ENCODE measurements at places on chromosomes 6 and 20.

DNA sequence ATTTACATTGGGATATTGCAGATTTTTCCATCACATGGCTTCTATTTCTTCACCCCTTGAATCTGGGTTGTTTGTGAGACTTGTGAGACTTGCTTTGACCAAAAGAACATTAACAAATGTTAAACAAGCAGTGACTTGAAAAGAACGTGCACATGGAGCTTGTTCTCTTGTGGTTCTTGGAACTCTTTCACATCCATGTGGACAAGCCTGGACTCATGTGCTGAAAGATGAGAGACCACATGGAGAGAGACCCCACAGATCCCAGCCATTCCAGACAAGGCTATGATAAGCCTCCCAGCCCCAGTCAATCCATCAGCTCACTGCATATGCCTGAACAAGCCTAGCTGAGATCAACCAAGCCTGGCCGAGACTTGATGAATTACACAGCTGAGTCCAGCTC is 1365.7 kb upstream of the GJE1 start:
- DNase-seq, result no peak

GRCh38 chr20:13648291-13649228 is 9.8 kb upstream of the TASP1 start:
- no peak for DNase-seq

DNA sequence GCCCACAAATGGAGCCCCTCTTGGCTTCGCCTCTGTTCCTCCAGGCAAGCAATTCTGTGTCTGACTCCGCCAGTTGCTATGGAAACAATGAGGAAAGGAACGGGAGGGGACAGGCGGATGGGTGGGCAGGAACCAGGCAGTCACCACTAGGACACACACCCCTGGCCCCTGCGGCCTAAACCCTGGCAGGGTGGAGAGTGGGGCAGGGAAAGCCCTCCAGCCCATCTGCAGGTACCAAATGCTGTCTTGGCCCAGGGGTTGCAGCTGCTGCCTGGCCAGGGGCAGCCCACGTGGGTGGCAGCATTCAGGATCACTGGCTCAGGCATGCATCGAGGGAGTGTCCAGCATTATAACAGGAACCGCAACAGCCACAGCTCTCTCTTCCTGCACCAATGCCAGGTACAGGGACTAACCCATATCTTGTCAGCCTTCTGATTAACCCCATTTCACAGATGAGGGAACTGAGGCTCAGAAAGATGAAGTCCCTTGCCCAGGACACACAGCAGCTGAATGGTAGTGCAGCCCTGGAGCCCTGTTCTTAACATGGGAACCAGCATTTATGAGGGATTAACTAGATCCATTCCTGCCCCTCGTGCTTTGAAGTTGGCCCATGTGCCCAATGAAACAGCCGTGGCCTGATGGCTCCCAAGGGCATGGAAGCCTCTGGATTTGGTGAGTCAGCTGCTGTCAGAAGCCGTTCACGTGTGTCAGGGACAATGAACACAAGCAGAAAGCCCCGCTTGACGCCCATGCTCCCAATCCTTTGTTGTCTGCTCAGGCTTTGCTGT is 66.3 kb downstream of the NOL4L start:
- DNase-seq, result no peak

DNA sequence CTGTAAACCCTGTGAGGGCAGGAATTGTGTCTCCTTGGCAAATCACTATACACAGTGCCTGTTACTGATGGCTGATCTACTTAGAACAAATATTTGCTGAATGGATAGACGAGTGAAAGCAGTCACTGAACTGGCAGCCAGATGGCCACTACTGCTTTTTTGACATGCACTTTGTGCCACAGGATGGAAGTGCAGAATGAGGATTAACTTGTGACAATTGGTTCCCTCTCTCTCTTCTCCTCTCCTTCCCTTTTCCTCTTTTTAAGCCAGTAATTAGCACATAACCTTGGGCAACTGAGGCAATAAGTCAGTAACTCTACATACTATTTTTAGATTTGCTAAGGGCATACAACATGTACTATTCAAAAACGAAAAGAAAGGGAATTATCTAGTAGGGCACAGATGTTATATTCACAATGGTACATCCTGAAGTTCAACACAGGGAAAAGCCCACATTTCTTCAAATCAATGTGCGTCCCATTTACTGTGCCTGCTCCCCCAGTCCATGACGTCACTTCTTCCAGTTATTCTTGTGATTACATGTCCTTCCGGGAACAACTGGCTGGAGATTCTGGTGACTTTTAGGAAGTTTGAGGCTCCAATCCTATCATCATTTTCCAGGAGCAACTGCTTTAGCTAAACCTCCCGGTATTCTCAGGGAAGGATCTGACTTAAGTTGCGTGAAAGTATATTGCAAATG is 17.0 kb upstream of the RPS6KA2 start:
- no peak for DNase-seq

GRCh38 chr6:150310539-150310938 is 58.3 kb upstream of the IYD start:
- DNase-seq, result no peak

DNA sequence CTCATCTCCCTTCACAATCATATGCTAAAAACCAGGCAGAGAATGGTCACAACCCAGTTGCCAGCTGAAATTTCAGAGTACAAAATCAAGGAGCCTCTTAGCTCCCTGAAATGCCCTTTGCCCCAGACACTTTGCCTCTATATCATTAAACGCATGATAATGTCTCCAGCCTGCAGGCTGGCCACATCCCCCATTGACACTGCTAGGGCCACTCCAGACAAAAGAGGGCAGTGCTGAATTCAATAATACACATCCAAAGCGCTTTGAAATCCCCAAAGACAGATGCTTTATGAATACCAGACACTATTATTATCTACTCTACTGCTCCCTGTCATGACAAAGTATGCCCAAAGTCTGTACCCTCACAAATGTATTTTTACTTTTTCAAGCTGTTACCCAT is 348.3 kb upstream of the POU3F2 start:
- DNase-seq, result no peak

- DNase-seq, result no peak
Observed at GRCh38 chr20:19308146-19308545, 95.7 kb downstream of the SLC24A3 start.

DNA sequence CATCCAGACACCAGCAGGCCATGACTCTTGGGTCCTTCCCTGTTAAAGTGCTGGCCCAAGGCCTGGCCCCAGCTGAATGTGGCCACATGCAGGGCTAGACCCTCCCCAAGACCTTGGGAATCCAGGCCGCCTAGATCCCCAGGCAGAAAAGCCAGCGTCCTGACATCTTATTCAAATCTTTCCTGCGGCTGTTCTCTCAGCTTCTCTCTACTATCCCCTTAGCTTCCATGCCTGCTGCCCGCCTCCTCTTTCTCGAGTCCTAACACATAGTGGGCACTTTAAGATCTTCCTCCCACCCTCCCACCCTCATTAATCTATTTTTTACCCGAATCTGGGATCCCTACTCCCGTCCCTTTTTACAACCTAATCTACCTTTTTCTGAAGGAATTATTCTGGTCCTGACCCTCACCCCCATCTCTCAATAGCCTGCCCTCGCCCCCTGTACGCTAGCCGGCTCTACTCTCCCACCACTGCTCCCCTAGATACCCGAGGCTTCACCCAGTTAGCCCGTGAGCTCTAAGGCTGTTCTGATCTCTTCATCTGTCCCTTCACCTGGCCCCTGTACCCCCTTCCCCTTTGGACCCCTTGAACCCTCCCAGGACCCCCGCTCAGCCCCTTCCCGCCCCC is at the start of gene CCHCR1:
Gene CCHCR1, minus strand, starts transcription at position 290 of the 627 bp plus-strand sequence. Its CDS starts 202 bp downstream, at position 88.
- no peak for DNase-seq

GRCh38 chr6:21912151-21912832 is 318.7 kb downstream of the SOX4 start:
- no peak for DNase-seq

- DNase-seq, result no peak
Observed at GRCh38 chr20:61644378-61645076, 392.5 kb downstream of the CDH4 start.

GRCh38 chr6:64553249-64553786 is 917.7 kb downstream of the PHF3 start:
- no peak for DNase-seq

DNA sequence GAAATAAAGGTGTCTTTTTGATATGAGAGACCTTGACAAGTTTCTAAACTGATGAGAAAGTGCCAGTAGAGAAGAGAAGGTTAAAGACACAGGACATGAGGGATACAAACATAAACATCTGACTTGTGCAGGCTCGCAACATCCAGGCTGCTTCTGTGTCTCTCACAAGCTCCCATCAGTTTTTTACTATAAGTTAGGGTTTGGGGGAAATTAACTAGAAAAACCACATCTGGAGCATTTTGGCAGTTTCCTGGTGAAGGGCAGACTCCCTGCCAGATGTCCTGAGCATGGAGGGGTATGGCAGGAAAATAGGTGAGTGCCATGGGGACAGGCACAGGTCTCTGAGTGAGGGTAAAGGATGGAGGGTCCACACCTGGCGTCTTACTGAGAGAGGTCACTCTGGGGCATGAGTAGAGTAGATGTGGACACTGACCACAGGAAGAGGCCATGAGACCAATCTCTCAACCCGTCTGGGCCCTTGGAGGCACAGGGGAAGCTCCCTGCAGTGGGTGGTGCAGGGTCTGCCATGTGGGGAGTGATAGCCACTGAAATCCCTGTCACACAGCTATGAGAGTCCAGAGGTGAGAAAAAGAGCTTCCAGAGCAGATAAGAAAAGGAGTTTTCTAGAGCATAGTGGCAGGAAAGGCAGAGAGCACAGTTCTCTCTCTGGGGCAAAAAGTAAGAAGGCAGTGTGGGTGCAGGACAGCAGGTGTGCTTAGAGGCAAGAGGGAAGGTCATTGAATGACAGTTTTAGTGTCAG is 193.3 kb upstream of the SYNDIG1 start:
- no peak for DNase-seq

DNA sequence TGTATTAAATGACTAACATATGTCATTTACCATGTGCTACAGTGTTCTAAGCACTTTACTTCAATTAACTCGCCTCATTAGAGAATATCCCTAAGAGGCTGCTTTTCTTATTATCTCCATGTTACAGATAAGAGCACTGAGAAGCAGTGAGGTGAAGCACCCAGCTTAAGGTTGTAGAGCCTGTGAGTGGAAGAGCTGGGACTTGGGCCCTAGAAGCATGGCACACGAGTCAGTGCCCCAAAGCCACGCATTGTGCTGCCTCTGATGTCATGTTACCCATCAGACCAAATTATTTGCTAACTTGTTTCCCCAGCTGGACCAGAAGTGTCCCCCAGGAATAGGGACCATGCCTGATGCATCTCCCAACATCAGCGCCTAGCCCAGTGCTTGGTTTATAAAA is 34.1 kb downstream of the POFUT1 start:
- DNase-seq, result no peak

DNA sequence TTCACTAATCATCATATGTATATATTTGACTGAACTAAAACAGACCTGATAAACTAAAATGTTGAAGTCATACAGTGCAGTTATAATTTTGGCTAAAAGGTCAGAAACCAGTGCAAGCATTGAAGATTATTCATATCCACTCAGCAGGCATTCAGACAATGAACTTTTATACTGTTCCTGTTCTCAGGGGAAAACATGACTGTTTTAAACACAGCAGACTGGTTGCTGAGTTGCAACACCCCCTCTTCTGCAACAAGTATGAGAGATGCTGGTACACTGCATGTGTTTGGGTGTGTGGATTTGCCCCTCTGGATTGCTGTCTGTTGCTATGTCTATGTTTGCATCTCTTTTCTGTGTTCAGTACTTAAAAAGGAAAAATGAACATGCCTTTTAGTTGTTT is 206.8 kb downstream of the EYA4 start:
- DNase-seq, result no peak

GRCh38 chr6:80640176-80640575 is 533.7 kb downstream of the BCKDHB start:
- DNase-seq, result no peak

DNA sequence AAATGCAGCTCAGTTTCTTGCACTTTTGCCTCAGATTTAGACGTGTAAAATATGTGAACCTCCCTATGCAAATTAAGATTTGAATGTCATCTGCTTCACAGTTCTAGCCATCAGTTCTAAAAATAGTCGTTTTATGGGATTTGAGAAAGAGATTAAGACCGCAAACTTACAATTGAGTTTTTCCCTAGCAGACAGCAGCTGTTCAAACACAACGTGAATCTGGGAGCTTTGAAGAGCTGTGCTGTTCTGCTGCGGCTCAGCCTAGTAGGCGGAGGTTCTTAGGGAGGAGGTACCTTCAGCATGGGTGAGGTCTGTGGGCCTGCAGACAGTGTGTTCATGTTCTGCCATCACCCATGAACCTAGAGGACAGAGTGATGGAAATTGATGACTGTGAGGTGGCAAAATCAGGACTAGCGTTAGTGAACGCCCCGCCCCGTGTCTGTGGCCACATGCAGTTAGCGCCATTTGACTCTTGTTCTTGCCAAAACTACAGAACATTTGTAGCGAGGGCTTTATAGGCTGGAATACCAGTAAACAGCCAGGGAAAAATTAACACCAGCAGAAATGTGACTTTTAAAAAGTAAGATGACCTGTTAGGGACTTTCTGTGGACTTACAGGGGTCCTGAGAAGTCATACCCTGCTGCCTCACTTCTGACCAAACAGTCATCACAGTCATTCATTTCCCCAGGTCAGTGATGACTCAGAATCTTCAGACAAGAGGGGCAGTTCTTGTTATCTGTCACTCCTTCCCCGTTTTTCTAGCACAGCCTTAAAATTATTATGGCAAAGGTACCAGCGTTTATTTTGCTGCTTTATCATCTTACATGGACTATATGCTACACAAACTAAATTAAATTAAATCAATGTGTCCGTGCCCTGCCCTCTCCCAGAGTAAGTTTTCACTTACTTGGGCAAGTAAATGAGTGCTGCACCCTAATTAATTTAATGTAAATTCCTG is 84.3 kb upstream of the TMEM181 start:
- DNase-seq, result no peak

DNA sequence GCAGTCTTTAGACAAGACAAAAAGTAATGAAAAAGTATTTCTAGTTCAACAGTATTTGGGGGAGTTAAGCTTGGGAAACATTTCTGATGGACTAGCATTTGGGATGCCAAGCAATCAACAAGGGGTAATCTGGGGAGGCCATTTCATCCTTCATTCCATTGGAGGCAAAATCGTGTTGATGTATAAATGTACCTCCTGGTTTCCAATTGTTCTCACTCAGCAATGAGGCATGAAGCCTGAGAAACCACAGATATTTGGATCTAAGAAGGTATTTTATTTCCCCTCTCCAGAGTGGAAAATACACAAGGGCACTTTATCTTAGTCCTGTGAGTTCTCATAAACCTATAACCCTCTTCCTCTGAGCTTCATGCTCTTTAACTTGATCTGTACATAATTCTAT is 68.2 kb downstream of the TBX18 start:
- no peak for DNase-seq
